ENCODE measurements at places on chromosomes 7 and 10. TPM values are rescaled to one million over a fixed set of nuclear protein-coding genes. Genes with fewer than 3 reads are reported as not detected.

The SEMA3E gene
- 1.0 TPM for total RNA-seq

The TMEM184A gene
- not detected for total RNA-seq

The CALU gene
- total RNA-seq = 131 TPM

The MYO1G gene
- 1.6 TPM for total RNA-seq

The NME8 gene
- total RNA-seq = not detected

The CCDC3 gene
- total RNA-seq = 13.0 TPM

The RARRES2 gene
- 54.3 TPM for total RNA-seq

The MRLN gene
- 156 TPM for total RNA-seq

Data from skeletal muscle tissue (tissue), 5 donors.